ENCODE measurements at places on chromosomes 7 and 10.

- no peak for DNase-seq
These were observed 36.3 kb upstream of the NOBOX start for GRCh38 chr7:144439717-144440205.

- no peak for DNase-seq
These were observed 602.3 kb downstream of the SORCS3 start for GRCh38 chr10:105243381-105243780.

DNA sequence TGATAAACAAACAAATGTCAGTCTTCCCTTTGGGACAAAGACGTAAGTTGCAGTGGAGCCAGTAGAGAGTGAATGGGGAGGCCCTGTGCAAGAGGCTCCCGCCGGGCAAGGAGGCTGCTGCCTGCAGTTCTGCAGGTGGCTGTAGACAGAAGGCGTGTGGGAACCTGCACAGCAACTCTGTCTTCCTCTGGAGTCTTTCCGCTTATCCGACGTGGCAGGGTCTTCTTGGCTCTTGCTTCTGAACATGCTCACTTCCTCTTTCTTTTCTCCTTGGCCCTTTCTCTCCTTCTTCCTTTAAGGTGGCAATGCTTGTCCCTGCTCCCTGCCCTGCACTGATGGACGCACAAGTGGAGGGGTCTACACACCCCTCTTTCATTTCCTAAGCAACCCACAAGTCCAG, 122.5 kb downstream of the HIPK2 start:
- no peak for DNase-seq

- no peak for DNase-seq
These were observed 55.7 kb downstream of the GSDME start for GRCh38 chr7:24701261-24702235.

GRCh38 chr7:43694399-43694748, 34.9 kb downstream of the COA1 start:
- DNase-seq = no peak

Data from erythroblast (primary cell).